ENCODE measurements at places on chromosomes 12 and 14.

DNA sequence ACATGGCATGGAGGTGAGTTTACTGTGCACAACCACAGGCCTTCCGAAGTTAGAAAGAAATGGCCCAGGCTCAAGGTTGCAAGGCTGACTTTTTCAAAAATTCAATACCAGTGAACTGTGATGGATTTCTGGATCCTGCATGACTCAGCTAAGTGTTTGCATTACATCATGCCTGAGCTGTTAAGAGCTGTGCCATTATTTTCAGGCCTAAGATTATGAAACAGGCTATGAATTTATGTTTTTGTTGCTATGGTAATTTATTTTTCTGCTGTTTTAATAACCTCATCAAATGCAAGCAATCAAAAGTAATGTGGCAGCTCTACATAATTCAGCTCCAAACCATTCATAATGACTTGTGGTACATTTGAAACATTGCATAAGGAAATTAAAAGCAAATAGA, 457.7 kb upstream of the TMEM132C start:
- DNase-seq, result no peak

GRCh38 chr12:30044206-30044605, 260.5 kb upstream of the TMTC1 start:
- DNase-seq, result no peak

DNA sequence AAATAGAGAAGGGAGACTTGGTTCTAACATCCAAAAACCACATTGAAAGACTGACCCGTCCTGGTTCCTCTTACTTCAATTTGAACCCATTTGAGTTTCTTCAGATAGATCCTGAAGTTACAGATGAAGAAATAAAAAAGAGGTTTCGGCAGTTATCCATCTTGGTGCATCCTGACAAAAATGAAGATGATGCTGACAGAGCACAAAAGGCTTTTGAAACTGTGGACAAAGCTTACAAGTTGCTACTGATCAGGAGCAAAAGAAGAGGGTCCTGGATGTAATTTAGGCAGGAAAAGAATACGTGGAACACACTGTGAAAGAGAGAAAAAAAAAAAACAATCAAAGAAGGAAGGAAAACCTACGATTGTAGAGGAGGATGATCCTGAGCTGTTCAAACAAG, 25.4 kb upstream of the NFKBIA start:
- DNase-seq, result no peak

DNA sequence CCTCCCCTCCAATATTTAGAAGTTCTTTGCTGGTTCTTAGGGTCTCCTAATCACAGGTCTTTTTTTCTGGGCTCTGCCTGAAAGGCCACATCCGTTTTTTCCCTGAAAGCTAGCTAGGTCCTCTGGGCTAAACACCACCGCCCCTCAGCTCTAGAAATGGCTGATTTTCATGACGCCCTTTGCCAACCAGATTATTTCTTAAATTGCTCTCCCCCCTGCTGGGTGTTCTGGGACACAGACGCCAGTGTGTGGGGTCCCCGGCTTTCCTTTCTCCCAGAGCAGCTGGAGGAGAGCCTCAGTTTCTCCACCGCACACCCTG, 45.3 kb upstream of the ATP23 start:
- no peak for DNase-seq

GRCh38 chr12:69739287-69740191, 879 bp downstream of the RAB3IP start:
- DNase-seq, result peak; percentile 78

- DNase-seq, result no peak
Measured at GRCh38 chr12:26119391-26119989, 5.3 kb downstream of the BHLHE41 start.

DNA sequence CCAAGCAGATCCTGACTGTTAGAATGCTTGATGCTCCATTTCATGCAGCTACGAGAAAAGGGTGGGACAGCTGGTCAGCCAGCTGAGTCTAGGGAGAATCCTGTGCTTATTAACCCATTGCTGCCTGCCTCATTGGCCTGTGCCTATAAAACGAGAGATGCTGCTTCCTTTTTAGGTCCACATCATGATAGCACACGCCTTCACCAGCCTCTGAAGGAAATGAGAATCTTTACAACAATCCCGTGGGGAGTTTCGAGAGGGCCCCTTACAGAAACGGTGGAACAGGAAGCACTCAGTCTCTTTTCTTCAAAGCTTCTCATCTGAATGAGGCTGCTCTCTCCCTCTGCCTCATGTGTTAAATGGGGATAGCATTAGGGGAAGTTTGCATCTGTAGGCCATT, 147.3 kb upstream of the RFLNA start:
- no peak for DNase-seq

DNA sequence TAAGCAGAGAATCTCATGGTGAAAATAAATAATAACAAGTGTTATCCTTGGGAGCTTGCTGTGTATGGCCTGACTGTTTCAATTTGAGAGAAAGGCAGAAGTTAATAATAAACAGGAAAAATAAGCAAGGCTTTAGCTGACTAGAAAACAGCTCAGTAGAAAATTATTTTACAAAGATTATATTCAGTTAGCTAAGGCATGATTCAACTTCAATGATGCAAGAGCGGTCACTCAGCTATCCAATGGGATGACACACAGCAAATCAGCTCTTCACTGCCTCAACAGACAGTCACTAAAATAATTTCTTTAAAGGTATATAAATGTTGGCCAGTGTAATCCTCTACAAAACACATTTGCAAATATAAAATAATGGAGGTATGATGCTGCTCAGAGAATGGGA, 18.6 kb downstream of the GSTZ1 start:
- no peak for DNase-seq
